ENCODE measurements at places on chromosomes 12 and 14.

DNA sequence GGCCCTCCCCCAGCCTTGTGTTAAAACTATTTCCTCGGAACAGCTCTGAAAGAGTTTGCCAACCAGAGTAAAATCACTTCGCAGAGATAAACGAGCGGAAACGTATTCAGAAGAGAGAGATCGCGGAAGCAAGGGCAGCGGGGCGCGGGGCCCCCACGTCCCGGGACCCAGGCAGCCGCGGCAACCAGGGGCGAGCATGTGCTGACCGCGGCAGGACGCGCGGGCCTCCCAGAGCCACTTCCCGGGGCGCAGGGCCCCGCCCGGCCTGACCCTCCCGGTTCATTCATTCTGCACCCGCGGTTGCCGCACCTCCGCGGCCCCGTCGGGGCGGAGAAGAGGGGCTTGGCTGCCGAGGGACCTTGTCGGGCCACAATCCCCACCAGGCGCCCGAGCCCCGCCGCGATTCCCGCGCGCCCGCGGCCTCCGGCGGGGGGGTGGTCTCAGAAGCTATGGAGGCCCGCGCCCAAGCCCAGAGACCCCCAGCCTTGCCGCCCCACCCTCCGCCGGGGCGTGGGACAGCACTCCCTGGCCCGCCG is 598 bp downstream of the UBE2N start:
- peak; percentile 26 for DNase-seq

DNA sequence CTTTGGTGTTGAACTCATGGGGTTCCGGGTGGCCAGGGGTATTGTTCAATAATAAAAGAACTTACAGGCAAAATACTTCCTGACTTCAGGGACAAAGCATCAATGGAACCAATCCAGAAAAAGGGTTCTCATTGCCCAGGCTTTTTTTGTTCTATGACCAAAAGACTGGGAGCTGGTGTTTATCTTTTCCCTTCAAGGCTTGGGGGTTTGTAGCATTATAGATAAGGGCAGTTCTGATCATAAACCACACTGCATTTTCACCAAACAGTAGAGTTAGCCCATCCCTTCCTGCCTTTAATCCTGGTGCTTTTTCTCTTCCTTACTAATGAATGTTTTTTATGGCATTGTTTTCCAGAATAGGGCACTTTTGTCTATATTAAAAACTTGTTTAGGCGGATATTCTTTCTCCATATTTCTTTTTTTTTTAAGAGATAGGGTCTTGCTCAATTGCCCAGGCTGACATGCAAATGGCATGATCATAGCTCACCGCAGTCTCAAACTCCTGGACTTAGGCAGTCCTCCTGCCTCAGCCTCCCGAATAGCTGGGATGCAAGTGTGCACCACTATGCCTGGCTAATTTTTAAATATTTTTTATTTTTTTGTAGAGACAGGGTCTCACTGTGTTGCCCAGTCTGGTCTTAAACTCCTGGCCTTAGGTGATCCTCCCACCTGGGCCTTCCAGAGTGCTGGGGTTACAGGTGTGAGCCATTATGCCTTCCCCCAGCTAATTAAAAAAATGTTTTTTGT is 9.7 kb downstream of the FUT8 start:
- no peak for DNase-seq

DNA sequence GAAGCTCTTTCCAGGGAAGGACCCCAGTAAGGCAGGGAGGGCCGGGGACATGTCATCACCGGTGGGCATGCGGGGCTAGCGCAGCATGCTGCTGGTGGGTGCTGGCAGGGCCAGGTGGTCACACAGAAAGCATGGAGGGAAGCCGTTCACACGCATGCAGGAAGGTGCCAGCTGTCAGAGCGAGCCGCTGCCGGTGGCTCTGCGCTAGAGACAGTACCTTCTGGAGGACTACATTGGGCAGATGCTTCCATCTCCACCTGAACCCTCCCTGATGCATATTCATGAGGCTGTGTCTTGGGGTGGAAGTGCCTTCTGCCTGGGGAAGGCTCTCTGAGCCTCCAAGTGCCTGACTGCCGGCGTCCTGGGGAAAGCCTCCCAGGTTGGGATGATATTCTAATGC is 203.8 kb downstream of the CALM1 start:
- no peak for DNase-seq

DNA sequence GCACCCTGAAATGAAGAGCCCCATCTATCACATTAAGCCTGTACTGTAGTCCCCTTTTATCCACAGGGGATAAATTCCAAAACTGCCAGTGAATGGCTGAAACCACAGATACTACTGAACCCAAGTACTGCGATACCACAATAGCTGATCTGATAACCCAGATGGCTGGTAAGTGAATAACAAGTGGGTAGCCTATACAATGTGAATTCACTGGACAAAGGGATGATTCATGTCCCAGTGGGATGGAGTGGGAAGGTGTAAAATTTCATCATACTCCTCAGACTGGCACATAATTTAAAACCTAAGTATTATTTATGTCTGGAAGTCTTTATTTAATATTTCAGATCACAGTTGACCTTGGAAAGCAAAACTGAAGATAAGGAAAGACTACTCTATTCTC is 201.3 kb downstream of the GPHN start:
- DNase-seq: peak; percentile 3

DNA sequence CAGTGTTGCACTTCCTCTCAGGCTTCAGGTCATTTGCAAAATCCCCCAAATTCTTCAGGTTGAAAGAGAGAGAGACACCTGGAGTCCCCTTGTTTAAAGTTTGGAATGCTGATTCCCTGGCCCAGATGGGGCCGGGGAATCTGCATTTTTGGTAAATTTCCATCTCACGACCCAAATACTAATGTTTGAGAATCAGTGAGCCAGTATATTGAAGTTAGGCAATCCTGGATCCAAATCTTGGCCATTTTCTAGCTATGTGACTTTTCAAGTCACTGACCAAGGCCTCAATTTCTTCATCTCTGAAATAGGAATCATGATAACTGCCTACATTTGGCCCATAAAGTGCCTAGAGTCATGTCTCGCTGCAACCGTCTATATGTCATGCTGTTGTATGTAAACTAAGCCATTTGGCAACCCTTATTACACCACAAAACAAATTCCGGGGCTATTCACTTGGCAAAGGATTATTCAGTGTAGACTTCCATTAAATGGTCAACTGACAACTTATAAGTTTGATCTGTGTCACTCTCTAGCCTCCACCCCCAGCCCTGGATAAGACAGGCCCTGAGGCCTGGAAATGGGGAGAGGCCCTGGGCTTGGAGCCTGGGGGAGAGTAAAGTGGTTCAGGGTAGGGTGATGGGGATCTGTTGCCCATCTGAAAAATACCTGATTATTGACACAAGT is 3.7 kb upstream of the ZFP36L1 start:
- DNase-seq: no peak

- no peak for DNase-seq
Measured at GRCh38 chr12:79441534-79441933, 249.2 kb downstream of the PAWR start.

DNA sequence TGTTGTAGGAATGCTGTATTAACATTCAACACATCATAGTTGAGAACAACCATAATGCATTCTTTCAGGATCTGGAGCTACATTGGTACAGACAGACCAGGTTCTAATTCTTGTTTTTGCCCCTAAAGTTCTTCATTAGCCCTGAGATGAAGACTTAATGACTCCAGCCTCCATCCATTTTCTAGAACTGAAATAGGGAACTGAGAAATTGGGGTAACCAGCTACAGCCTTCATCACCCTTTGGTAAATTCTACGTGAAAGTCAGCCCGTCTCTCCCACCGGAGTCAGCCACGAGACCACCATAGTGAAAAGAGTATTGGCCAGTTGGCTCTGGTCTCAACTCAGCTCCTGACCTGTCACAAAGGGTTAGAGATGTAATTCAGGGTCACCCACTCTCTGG is 164.0 kb downstream of the NUAK1 start:
- no peak for DNase-seq

GRCh38 chr14:19974844-19975243 is 547 bp upstream of the OR4K15 start:
- no peak for DNase-seq

DNA sequence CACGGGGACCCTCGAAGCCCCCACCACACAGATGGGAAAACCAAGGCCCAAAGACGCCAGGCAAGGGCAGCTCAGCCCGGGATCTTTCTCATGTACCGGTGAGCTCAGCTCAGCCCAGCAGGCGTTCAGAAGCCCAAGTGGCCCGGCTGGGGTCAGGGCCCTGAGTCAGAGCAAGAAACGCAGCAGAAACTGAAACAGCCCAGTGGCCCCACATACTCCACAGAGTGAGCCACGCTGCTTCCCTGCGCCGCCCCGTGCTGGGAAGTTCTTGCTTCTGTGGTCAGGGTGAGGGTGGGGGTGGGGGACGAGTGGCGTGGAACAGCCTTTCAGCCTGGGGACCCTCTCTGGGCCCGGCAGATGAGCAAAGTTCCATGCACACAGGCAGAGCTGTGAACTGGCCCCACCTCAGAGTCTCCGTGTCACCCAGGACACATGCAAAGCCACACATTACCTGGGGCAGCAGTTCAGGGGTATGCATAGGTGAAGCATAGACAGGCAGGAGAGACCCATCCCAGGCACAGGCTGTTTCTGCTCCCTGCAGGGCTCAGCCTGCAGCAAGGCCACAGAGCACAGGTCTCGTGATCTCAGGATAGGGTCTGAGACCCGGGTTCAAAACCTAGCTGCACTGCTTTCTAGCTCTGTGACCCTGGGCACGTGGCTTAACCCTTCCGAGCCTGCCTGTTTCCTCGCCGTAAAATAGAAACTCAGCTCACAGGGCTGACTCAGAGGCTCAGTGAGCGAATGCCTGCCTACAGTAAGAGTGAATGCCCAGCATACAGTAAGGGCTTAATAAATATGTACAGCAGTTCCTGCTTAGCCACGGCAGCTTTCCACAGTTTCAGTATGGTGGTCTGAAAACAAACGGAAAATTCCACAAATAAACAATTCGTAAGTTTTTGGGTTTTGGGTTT is 21.6 kb downstream of the NCOR2 start:
- no peak for DNase-seq

DNA sequence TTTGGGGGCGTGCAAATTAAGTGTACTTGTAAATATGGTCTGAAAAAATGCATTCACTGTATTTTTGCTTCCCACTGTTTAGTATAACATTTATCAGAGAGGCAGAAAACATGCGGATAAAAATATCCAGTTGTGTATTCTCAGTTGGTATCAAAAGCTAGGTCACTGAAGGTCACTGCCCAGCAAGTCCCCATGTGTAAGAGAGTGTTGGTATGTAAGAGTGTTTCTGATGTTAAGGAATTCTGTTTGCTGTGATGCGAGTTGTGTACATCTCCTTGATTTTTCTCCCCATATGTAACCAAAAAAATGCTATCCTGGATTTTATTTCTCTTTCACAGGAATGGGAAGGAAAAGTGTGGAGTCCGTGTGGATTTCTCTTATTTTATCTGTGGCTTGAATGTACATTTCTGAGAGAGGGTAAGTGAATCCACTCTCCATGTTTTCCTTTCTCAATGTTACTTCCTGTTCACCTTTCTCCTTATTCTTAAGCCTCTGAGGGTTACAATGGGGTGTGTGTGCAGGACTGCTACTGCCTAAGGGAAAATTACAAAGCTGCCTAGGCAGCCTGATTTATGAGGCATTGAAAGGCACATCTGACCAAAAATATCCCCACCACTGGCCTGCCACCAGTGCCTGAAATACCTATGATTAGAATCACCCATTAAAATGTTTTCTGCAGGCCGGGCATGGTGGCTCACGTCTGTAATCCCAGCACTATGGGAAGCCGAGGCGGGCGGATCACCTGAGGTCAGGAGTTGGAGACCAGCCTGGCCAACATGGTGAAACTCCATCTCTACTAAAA is 97.9 kb upstream of the USP44 start:
- no peak for DNase-seq
